GM18507 (cell line): ENCODE measurements at places on chromosomes 16 and 17.

DNA sequence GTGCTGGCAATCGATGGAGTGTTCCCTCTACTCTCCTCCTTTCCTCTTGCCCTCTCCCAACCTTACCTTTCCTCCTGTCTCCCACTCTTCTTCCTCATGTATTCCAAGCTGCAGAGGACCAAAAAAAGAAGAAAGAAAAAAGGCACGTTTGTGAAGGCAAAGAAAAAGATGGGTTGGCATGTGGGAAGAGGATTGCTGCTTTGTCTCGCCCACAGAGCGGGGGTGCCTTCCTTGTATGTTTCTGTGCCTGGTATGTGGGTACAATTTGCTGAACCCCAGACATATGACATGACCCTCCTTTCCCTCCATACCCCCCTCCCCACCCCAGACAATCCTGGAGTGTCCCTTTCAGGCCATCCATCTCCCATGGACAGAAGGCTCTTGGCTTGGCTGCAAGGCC, 13.1 kb upstream of the CTCF start:
- DNase-seq, result no peak

GRCh38 chr16:57038166-57038565, 48.8 kb downstream of the NLRC5 start:
- DNase-seq, result no peak

DNA sequence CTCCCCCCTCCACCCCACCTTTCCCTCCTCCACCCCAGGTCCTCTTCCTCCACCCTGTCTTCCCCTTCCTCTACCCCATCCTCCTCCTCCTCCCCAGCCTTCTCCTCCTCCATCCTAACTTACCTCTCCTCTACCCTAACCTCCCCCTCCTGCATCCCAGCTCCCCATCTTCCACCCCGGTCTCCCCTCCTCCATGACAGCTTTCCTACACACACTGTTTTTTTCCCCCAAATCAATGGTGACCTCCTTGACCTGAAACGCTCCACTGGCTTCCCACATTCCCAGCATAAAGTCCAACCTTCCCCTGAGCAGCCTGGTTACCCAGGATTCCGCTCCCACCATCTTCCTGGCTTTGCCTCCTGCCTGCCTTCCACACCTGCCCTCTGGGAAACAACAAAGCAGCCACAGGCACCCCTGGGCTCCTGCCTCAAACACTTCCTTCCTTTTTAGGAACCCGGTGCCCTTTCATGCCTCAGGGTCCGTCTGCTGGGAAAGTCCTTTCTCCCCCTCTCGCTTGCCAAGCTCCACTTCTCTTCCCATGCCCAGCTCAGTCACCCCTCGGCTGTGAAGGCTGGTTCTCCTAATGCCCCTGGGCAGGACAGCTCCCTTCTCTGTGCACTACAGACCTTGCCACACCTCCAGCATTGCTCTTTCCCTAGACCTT, 2.1 kb downstream of the RGS9 start:
- no peak for DNase-seq

GRCh38 chr16:52372313-52372712, 174.6 kb downstream of the TOX3 start:
- no peak for DNase-seq

- no peak for DNase-seq
Observed at GRCh38 chr16:1942047-1942809, 771 bp downstream of the MSRB1 start.

GRCh38 chr17:44353672-44354331, 8.7 kb downstream of the GRN start:
- no peak for DNase-seq

GRCh38 chr17:82269138-82269881, 4.2 kb downstream of the CSNK1D start:
- no peak for DNase-seq

DNA sequence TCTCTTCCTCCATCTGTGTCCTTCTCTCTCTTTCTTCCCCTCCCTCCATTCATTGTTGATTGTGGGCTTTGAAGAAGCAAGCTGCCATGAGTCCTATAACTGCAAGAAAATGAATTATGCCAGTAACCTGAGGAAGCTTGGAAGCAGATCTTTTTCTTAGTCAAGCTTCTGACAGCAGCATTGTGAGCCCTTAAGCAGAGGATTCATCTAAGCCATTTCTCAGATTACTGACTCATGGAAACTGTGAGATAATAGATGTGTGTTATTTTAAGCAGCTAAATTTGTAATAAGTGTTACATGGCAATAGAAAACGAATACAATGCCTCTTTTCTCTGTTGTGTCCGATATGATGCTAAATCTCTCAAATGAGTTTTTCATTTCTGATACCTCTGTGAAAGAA, 1109.7 kb downstream of the CDH11 start:
- DNase-seq, result no peak

DNA sequence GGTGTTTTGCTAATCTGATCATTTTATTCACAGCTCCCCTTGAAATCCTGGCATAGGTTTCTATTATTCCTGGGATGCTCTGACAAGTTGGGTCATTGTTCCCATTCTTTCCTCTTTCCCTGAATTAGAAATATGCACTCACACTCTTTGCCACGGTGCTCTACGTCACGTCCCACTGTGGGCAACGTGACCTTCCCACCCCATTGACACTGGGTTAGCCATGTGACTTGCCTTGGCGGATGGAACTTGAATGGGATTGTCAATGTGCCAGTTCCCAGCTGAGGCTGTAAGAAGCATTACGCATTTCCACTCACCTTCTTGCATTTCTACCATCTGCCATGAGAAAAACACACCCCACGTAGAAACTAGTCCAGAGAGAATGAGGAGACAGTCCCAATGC, 492.4 kb downstream of the SHISA9 start:
- no peak for DNase-seq

DNA sequence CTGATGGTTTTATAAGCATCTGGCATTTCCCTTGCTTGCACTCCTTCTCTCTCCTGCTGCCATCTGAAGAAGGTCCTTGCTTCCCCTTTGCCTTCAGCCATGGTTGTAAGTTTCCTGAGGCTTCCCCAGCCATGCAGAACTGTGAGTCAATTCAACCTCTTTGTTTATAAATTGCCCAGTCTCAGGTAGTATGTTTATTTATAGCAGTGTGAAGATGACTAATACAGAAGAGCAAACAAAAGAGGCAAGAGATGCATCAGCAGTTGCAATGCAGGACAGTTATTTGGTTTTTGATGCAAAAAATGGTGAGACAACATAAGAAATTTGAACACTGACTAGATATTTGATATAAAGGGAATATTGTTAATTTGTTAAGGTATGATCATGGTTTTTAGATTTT, 16.8 kb downstream of the TMEM100 start:
- no peak for DNase-seq

GRCh38 chr17:68210570-68211315, 37.1 kb upstream of the AMZ2 start:
- no peak for DNase-seq

- no peak for DNase-seq
Observed at GRCh38 chr17:72618001-72618509, 474.4 kb downstream of the SLC39A11 start.

GRCh38 chr17:75077496-75078283, 10.1 kb upstream of the SLC16A5 start:
- DNase-seq, result peak; percentile 69

- DNase-seq, result no peak
Observed at GRCh38 chr17:72387969-72388368, 267.1 kb downstream of the SOX9 start.

GRCh38 chr17:13636951-13637350, 35.2 kb upstream of the HS3ST3A1 start:
- DNase-seq, result no peak

DNA sequence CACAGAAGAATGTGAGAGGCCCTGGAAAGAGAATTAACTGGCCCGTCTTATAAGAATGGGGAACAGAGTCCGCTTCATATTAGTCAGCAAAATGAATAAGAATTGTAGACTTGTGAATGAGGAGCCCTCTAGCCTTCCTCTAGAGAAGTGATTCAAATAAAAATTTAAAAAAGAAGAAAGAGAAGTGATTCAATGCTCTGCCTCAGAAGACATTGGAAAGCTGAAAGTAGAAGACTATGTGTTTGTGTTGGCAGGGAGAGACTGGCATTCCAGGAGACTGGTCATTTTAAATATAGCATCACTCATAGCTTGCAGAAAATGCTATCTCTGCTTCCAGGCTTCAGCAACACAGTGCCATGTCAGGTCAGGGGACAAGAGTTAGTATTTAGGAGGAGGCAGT, 190.6 kb upstream of the HS3ST3A1 start:
- DNase-seq, result no peak

GRCh38 chr17:8004899-8005298, 2.5 kb downstream of the GUCY2D start:
- DNase-seq, result no peak

- no peak for DNase-seq
Observed at GRCh38 chr17:45971698-45972141, 27.3 kb upstream of the STH start.

DNA sequence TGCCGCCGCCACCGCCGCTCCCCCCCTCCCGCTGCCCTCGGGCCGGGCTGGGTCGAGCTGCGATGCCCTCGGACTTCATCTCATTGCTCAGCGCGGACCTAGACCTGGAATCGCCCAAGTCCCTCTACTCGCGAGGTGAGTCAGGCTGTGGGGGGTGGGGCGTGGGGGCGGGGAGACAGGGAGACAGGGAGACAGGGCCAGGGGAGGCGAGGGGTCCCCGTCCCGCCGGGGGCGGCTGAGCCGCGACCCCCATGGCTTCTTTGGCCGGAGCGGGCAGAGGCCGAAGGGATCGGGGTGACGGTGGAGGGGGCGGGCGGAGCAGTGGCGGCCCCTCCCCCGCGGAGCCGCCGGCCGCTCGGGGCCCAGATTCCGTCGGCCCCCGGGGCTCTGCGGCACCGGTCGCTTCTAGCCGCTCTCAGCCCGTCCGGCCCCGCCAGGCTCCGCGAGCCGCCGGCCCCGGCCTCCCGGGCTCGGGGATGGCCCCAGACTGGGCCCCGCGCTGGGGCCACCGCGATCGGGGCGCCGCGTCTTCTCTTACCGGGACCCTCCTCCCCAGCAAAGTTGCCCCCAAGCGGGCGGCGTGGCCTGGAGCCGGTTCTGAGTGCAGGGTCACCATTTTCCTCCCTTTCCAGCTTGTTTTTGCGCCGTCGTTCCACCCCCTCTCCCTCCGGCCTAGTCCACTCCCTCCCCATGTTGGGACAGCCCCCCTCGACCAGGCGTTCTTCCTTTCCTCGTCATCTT, 644 bp downstream of the NFAT5 start:
- no peak for DNase-seq

DNA sequence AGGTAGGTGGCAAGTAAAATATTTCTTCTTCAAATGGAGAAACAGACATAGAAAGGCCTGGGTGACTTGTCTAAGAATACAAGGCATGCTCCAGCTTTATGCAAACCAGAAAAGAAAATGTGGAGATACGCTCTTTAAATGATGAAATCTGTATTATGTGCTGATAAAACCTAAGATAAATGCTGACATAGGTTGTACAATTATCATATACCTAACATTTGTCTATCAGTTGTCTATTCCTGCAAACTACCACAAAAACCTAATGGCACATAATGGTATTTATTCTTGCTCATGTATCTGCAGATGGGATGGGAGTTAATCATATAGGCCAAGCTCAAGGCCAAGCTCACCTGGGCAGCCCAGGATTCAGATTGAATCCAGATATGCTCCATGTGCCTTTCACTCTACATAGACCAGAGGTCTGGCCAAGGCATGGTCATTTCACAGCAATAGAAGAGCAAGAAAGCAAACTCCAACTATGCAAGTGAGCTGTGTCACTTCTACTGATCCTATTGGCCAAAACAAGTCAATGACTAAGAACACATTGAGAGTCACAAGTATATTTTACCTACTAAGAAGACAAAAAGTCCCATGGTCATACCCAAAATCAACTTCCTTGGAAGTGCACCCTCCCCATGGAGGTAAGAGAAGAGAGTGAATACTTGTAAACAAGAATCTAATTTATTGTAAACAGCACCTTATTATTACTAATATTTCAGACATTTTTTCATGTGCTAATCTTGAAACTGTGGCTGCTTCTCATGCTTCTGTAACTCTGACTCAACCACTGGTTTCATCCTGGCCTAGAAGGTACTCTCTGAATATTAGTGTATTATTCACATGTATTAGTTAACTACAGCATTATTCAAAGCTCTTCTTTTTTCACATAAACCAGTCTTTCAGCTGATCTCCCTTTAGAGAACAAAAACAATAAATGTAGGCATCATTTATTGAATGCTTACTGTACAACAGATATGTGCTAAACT, 270.7 kb upstream of the SOX9 start:
- DNase-seq, result no peak
